ENCODE measurements at places on chromosomes 2 and 18.

GRCh38 chr2:238887616-238888015 is 39.7 kb downstream of the TWIST2 start:
- DNase-seq, result no peak

- no peak for DNase-seq
Measured at GRCh38 chr18:64332835-64333234, 183.9 kb upstream of the LINC00305 start.

GRCh38 chr2:149661844-149662243 is 74.3 kb upstream of the MMADHC start:
- DNase-seq, result no peak

DNA sequence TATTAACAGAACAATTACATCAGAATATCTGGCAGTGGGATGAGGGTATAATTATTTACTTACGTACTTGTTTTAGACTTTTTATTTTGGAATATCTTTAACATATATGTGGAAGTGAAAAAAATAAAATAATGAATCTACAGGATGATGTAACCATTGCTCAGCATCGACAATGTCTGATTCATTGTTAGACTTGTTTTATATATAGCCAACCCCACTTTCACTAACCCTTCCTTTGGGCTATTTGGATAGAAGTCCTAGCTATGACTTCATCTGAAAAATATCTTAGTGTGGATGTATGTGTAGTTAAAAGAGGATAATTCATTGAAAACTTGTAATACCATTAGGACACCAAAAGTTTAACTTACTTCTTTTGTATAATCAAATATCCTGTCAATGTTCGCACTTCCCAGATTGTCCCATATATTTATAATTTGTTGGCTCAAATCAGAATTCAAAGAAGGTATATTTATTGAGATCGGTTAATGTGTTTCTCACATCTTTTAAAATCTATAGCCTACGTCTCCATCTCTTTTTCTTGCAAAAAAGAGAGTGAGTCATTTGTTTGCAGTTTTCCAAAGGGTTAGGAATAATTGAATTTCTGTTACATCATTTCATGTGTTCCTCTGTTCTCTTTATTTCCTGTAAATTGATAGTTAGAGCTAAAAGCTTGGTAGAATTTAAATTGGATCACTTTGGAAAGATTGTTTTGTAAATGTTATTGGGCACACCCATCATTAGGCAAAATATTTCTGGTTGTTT is 506.1 kb upstream of the FAM98A start:
- no peak for DNase-seq

DNA sequence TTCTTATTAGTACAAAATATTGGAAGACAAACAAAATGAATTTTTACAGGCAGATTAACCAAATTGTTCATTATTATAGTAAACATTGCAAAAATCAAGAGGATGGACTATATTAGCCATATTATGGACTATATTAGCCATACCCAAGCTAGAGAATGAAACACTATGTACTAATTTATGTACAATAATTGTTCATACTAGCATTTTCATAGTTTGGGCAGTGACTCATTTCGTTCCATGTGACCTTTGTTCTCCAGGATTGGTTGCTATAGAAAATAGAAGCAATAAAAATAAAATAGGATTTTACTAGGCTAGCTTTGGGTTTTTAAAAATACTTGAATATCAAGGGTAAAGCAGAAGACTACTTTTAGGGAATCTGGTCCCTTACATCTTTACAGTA is 176.8 kb downstream of the ZEB2 start:
- DNase-seq, result no peak

DNA sequence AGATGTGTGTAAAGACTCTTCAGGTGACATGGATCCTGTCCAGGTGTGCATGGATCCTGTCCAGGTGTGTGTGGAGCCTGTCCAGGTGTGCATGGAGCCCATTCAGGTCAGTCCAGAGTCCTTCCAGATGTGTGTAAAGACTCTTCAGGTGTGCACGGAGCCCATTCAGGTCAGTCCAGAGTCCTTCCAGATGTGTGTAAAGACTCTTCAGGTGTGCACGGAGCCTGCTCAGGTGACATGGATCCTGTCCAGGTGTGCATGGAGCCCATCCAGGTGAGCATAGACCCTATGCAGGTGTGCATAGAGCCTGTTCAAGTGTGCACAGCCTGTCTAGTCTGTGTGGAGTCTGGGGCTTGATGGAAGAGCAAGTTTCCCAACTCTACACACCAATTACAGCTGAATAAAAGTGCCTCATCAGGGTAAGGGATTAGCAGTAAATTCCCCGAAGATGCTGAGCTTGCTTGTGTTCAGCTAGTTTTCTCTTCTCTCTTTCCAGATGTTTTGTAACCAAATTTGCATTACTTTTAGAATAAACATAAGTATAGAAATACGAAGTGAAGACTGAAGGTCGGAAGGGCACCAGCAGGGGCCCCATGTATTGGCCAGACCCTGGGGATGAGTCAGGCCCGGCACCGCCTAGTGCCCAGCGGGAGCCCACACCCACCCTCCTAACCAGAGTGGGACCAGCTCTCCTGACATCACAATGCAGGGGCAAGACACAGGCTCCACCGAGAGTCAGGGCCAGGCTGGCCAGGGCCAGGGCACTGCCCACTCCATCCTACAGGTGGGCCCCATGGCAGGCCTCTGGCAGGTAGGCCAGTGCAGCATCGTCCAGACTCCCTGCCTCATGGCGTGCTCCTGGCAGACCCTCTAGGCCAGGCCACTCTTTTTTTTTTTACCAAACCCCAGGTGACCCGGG is 38.6 kb upstream of the GPC1 start:
- DNase-seq, result no peak

GRCh38 chr2:23772684-23773083 is 154.2 kb downstream of the ATAD2B start:
- DNase-seq, result no peak

DNA sequence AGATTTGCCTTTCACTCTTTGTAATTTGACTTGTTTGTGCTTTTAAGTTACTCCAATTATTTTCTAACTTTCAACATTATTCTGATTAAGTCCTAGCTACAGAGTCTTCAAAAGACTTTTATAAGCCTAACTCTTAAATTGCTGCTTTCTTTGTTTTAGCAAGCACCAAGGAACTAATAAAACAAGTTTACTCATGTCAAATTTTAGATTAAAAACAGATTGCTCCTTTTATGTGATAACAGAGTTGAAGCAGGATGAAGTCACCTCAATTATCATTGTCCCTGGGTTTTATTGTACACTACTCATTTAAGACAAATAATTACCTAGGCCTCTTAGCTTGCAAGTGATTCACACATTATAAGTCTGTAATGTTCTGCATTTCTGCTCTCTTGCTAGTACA is 678.4 kb downstream of the ERBB4 start:
- no peak for DNase-seq

DNA sequence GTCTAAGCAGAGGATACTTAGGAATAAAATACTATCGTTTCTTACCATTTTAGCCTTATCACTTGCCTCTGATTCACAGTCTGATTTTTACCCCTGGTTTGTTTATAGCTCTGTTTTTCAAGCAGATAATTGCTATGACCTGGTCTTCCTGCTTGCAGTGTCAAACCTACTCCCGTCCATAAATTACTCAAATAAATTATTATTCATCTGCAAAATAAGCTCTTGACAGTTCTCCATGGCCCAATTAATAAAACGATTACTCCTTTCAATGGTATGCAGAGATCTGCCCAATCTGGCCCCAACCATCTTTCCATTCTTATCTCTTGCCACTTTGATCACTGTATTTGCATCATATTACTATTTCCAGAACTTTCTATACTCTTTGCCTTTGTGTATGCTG is 354.0 kb downstream of the CCDC85A start:
- no peak for DNase-seq

- no peak for DNase-seq
Measured at GRCh38 chr2:180596453-180596852, 384.0 kb upstream of the UBE2E3 start.

DNA sequence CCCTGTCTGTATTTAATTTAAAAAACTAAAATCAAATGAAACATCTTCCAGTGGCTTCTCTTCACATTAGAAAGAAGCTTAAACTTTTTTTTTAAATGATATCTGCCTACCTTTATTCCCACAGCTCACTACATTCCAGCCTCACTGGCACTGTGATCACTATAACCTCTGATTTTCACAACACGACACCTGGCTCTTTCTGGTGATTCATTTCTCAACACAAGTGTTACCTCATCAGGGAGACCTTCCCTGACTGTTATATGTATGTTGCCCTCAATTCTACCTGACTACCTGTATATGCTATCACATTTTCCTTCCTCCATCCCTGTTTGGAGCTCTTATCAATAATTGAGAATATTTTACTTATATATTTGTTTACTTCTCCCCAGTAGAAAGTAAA is 76.6 kb downstream of the BAZ2B start:
- DNase-seq, result no peak

All from WTC11 (cell line).